Chondrocyte (in vitro differentiated cells): ENCODE measurements at places on chromosomes 12 and 14.

- peak; percentile 11 for DNase-seq
Measured at GRCh38 chr12:123059500-123059899, 79.0 kb downstream of the ARL6IP4 start.

DNA sequence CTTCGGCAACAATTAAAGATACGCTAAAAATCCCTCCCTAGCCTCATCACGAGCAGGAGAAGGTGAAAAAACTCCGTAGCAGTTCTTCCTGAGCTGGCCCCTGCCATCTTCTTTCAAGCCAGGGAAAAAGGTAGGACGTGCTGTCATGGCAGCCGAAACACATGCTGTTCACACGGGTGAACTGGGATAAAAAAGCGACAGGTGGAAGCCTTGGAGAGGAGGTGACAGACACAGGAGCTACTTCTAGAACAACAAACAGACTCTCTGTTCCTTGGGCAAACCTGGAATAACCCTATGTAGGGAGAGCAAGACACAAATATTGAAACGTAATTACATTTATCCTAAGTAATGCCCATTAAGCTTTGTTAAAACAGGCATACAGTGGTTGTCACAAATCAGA lies 81.3 kb downstream of the KCNK10 start:
- DNase-seq = no peak

- DNase-seq = no peak
Measured at GRCh38 chr12:59650588-59651228, 54.9 kb downstream of the SLC16A7 start.

DNA sequence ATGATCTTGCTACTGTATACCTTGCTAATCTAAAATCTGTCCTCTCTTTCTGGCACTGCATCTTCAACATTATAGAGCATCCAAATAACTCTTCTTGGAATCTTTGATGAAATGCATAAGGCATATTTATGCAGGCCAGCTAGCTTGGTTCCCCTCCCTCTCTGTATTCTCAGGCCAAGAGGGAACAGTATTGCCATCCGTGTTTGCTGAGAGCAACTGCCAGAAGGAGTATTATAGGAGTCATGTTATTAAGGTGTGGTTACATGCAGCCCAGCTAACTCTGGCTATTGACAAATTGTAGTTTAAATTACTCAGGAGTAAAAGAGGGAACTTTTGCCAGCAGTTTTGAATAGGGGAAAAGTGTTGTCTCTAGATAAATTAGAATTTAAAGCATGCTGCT lies 309.3 kb upstream of the E2F7 start:
- no peak for DNase-seq

GRCh38 chr12:42143452-42144157 lies 1.1 kb downstream of the GXYLT1 start:
- no peak for DNase-seq

DNA sequence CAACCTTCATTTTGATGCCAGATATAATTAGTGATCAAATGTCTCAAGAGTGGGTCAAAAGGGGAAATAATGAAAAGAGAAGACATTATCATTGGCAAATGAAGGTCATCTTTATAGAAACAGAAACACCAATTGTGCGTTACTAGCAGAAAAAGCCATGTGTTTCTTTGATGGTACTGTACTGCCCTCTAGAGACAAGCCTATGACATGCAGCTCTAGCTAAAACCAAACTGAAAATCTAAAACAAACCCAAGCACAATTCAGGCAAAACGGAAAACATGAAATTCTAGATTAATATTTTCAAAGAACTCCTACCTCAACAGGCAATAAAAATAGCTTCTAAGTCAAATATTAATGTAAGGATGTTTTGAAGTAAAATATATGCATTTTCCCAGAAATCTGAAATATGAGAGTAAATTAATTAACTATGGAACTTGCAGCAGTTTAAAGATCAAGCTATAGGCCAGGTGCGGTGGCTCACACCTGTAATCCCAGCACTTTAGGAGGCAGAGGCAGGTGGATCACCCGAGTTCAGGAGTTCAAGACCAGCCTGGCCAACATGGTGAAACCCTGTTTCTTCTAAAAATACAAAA lies 115.4 kb downstream of the KLHL28 start:
- DNase-seq = no peak

GRCh38 chr14:75804570-75805275 lies 143.7 kb downstream of the TTLL5 start:
- DNase-seq = no peak

DNA sequence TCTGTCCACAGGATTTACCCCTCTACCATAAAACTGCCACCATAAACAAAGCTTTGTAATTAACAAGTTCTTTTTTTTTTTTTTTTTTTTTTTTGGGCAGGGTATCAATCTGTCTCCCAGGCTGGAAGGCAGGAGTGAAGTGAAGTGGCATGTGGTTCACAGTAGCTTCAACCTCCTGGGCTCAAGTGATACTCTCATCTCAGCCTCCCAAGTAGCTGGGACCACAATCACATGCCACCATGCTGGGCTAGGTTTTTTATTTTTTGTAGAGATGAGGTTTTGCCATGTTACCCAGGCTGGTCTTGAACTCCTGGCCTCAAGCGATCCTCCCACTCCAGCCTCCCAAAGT lies 61.1 kb upstream of the NUDT4 start:
- DNase-seq = no peak

DNA sequence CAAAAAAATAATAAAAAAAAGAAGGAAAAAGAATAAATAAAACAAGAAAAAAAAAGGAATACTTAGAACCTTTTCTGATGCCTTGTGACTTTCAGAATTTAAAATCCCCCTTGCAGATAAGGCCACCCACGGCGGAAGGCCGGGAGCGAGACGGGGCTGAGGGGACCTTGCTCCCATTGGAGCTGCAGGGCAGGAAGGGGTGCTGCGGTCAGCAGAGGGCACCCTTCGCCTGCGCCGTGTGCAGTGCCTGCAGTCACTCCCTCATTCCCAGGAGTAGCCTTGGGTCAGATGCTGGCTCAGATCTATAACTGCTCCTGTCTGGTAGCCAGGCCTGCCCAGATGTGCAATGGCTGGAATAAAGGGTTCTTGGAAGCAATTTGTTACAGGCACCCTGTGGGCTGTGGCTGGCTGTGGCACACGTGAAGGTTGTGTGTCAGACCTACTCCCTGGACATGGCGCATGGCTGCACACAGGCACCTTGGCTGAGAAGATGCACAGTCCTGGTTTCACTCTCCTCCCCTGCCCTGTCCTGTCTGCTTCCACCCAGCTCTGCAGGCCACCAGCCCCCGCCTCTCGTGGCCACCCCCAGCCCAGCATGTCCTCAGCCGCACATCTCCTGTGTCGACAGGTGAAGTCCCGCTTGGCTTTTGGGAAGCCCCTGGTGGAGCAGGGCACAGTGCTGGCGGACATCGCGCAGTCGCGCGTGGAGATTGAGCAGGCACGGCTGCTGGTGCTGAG lies 13.4 kb upstream of the ALDH2 start:
- DNase-seq = no peak

DNA sequence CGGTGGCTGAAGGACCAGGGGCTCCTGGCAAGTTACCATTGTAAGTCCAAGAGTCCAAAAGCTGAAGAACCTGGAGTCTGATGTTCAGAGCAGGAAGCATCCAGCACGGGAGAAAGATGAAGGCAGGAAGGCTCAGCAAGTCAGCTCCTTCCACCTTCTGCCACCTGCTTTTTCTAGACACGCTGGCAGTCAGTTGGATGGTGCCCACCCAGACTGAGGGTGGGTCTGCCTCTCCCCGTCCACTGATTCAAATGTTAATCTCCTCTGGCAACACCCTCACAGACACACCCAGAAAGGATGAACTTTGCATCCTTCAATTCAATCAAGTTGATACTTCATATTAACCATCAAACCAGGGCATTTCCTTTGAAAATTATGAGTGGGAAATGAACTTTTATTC lies 1272.4 kb upstream of the TMEM132C start:
- no peak for DNase-seq

DNA sequence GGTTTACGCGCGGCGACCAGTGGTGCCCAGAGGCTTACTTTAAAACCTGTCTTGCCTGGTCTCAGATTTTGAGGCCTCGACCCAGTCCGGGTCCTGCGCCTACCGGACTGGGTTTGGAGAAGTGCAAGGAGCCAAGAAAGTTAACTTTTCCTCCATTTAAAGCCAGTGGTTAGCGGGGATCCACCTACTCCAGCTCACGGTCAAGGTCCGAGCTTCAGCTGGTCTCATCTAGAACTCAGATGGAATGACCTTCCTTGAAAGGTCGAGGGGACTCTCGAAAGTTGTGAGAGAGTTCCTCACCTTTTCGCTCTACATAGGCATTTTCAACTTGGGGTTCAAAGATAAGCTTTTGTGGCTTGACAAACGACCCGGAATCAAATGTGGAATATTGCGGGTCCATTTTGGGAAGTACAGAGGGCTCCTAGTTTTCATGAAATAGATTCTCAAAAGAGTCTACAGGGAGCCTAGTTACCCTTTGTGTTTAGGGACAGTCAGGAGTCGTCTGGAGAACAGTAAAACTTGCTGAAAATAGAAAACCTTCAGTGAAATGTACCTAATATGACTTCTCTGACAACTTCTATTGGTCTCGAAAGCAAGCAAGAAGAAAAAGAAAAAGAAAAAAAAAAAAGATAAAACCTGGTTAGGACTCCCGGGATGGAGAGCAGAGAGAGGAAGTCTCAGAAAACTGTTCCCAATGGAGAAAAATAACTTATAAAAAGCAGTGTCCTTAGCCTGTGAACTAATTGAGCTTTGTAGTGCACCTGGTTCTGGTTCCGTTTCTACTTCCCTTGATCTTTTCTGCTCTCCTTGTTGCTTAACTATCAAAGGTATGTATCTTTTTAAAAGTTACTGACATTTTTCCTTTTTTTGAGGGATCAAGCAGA lies 1.4 kb downstream of the KCNMB4 start:
- DNase-seq = no peak

DNA sequence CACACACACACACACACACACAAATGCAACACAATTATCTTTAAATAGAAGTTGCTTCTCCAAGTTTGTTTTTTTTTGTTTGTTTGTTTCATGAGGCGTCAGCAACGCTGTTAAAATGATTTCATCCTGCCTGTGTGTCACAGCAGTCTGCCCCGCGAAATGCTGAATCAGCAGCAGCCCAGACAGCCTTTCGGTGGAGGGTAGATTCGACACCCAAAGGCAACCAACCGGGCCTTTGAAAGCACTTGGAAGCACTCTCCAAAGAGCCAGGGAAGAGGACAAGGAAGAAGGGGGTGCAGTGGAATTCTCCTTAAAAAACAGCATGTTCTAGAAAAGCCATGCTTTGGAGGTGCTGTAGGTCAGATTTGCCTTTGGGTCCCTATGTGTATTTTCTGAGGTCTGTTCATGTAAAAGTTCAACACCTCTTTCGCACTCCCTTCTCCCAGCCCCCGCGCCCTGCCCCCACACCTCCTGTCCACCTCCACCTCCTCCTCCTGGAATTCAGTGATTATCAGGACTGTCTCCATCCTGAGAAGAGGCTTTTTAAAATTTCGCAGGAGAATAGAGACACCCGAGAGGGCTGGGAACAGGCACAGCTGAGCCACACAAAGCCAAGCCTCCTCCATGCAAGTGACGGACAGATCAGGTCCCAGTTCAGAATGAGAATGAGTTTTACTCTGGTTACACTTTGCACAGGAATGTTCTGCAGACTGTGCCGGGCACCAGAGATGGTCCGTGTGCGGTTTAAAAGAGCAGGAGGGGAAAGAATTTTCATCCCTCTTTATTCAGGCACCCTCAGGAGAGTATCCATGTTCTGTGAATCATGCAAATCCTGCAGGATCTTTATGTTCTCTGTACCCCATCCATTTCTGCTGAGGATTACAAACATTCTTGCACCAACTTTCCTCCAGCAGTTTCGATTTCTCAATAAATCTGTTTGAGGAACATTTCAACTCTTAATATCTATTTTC lies 177.9 kb downstream of the ETV6 start:
- DNase-seq = no peak

- no peak for DNase-seq
Measured at GRCh38 chr14:32370714-32371113, 41.6 kb downstream of the AKAP6 start.

DNA sequence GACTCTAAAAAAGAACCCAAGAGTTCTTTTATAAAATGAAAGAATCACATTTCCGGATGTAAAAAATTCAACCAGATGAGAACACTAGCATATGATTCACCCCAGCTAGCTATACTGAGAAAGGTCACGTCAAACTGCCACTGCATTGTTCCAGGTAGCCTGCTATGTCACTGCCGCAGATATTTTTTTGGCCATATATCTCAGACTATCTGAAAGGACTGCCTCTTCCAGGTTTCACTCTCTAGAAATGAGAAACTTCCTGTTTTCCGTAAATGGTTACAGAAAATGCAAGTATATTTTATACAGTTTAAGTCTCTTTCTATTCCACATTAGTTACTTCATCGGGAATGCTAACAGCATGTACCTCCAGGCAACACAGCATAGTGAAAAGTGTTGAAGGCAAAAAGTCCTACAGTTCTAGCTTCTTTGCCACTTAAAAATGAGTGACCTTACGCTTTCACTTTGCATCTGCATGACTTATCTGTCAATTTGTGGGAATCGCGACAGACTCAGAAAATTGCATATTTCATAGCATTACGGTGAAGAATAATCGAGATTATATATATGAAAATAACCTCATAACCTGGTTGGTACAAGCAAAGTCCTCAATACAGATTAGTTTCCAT lies 105.2 kb downstream of the MED13L start:
- no peak for DNase-seq

DNA sequence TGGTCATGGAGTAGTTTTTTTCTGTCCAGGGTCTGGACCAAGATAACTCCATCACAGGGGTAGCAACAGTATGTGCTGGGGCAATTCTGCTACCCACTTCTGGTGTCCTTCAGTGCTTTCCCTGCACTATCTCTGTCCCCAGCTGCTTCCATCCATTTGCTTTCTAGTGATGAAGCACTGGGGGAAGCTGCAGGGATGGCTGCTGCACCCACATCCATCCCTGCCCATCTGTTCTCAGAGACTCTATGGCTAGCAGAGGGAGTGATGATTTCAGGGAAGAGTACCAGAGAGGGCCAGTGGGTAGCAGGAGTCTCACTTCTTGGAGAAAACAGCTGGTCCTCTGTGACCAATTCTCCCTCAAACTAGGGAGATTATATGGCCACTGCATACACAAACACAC lies 44.1 kb downstream of the ETV6 start:
- no peak for DNase-seq
